ENCODE measurements at places on chromosomes 2 and 18.

DNA sequence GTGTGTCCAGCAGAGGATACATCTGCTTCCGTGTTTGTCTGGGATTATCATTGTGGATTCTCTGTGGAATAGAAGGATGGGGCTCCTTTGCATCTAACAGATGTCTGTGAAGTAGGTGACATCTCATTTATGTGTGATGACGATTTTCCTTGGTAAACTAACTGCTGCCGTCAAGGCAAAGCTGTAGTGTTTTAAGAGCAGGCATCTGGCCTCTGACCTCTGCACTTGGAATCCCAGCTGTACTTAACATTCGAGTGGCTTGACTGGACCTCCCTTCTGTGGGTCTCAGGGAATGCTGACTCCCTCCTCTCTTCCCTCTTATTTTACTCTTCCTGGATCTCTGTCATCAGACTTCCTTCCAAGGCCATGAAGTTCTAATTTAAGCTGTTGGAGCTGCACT lies 56.4 kb downstream of the DCDC2C start:
- DNase-seq, result no peak
- H3K27ac ChIP-seq, result no peak overlapping the region
- H3K4me3 ChIP-seq, result no peak overlapping the region
- H3K36me3 ChIP-seq, result no peaks in the 10 kb centered on the region
- H3K4me1 ChIP-seq, result no peaks in the 10 kb centered on the region

- no peaks in the 10 kb centered on the region for H3K4me1 ChIP-seq
- no peak overlapping the region for H3K27ac ChIP-seq
- H3K27me3 ChIP-seq, result no peaks in the 10 kb centered on the region
- no peak for DNase-seq
- H3K4me3 ChIP-seq, result no peak overlapping the region
These were observed 424.3 kb downstream of the DCC start for GRCh38 chr18:52764316-52764715.

DNA sequence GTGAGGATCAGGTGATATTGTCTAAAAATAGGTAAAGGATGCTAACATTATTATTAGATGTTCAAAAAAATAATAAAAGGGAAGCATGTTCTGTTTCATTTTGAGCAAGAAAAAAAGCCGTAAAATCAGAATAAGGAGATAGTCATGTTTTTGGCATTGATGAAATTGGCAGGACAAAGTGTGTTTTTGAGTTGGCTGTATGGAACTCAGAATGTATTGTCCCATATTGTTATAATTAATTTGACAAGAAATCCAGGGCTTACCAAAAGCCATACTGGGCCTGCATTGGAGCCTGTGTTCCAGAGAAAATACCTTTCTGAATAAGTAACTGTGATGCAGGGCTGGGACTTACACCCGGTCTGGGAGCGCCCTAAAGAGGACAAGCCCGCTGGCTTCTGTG lies 232.0 kb downstream of the AGAP1 start:
- no peak overlapping the region for H3K27ac ChIP-seq
- no peaks in the 10 kb centered on the region for H3K4me1 ChIP-seq
- DNase-seq, result no peak
- no peak overlapping the region for H3K4me3 ChIP-seq

DNA sequence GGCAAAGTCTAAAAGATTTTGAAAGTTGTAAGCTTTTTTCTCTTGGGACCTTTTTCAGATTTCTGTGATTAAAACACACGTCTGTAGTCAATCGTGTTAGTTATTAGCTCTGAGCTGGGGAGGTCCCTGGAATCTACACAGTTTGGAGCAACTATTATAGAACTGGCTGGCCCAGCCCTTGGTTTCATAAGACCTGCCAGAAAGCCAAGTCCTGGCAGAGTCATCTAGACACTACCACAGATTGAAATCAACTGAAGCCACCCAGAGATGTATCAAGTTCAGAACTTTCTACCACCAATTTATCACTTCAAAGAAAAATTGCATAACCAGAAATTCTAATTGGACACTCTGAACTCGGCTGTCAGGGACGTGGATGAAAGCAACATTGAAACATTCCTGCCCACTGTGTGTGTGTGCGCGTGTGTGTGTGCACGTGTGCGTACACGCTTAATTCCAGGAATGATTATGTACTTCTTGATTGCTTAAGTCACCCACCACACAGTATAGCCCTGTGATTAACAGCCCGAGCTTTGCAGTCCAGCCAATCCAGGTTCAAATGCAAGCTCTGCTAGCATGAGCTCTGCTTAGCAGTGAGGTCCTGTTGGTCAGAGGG lies 126.3 kb downstream of the TPGS2 start:
- no peak overlapping the region for H3K27ac ChIP-seq
- no peaks in the 10 kb centered on the region for H3K36me3 ChIP-seq
- no peak for DNase-seq
- peaks cover 64% of the 10 kb centered on the region for H3K27me3 ChIP-seq
- no peaks in the 10 kb centered on the region for H3K4me1 ChIP-seq

GRCh38 chr2:98835831-98836385 lies 100.1 kb downstream of the CRACDL start:
- peak overlapping the region; percentile 95 for H3K27ac ChIP-seq
- H3K4me3 ChIP-seq, result peak overlapping the region; percentile 47
- H3K36me3 ChIP-seq, result peaks cover 8% of the 10 kb centered on the region

DNA sequence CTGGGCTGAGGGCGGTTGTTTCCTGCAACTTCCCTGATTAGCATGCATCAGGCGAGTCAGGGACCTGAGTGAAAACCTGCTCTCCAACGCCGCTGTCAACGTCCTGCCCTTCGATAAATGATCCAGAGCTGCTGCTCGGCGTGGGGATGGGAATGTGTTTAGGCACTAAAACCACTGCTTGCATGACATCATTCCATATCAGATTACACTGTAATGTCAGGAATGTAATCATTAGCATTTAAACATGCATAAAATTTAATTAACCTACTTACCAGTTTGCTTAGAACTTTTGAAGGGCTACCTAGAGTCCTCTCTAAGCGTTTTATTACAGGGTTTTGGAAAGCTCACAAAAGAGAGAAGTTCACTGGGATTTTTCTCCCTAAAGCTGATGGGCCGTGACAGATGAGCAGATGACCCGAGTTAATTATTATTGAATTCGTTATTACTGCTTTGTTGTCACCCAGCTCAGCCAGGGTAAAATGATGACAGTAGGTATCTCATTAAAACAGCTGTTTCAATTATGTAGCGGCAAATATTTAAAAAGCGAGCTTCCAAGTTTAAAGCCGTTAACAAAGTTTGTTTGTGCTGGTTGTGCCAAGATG lies 685.6 kb upstream of the SALL3 start:
- no peak overlapping the region for H3K27ac ChIP-seq
- no peak for DNase-seq
- H3K4me3 ChIP-seq, result no peak overlapping the region
- no peaks in the 10 kb centered on the region for H3K36me3 ChIP-seq
